Activated CD8-positive, alpha-beta memory T cell treated with anti-CD3 and anti-CD28 coated beads for 1 hour (primary cell): ENCODE measurements at places on chromosomes 1 and 21.
A peak's percentile ranks its signal among the peaks of the same experiment; 100 is the strongest.

- DNase-seq, result no peak
Measured at GRCh38 chr1:8211251-8211882, 106.5 kb upstream of the SLC45A1 start.

DNA sequence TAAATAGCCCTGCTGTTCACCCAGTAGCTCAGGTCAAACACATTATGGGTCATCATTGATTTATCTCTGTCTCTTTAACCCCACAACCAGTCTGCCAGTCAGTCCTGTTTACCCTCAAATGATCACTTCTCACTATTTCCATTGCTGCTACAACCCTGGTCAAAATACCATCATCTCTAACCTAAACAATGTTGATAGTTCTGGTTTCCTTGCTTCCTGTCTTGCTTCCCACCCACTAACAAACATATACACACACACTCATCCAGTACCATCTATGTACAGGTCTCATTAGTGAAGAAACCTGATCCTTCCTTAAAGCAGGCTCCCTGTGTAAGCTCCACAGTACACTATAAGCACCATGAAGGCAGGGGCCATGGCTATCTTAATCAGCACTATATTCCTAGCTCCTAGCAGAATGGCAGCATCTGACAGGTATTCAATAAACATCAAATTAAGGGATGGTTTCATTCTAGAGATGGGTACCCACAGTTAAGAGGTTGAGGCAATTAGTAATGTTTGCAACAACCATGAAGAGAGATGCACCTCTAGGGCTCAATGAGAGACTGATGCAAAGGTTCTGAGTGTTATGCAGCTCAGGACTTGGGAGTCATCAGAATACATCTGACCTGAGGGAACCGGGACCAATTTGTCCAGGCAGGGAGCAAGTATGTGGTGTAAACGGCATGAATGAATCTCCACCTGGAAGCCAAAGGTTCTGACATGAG is 10.0 kb upstream of the TGFBR3 start:
- no peak for DNase-seq

DNA sequence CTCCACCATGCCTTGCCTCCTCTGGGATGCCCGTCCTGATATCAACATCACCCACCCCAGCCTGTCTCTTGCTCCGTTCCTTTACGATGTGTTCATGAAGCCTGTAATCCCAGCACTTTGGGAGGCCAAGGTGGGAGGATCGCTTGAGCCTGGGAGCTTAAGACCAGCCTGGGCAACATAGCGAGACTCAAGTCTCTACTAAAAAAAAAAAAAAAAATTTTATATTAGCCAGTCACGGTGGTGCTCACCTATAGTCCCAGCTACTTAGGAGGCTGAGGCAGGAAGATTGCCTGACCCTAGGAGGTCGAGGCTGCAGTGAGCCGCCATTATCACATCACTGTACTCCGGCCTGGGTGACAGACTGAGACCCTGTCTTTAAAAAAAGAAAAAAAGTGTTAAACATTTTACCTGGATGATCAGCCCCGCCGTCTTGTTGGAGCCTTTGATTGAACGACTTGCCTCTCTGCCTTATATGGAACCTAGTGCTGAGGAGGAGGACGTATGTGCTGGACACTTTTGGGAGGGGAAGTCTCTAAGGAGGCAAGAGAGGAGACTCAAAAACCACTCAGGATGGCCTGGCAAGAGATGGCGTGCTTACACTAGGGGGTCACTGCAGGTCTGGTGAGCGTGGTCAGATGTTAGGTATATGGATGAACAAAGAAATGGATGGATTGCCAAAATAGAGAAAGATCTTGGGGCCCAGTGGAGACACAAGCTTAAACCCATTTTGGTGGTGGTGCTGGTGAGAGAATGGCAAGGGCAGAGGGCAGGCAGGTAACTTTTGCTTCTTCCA is 80.5 kb upstream of the IFFO2 start:
- no peak for DNase-seq

DNA sequence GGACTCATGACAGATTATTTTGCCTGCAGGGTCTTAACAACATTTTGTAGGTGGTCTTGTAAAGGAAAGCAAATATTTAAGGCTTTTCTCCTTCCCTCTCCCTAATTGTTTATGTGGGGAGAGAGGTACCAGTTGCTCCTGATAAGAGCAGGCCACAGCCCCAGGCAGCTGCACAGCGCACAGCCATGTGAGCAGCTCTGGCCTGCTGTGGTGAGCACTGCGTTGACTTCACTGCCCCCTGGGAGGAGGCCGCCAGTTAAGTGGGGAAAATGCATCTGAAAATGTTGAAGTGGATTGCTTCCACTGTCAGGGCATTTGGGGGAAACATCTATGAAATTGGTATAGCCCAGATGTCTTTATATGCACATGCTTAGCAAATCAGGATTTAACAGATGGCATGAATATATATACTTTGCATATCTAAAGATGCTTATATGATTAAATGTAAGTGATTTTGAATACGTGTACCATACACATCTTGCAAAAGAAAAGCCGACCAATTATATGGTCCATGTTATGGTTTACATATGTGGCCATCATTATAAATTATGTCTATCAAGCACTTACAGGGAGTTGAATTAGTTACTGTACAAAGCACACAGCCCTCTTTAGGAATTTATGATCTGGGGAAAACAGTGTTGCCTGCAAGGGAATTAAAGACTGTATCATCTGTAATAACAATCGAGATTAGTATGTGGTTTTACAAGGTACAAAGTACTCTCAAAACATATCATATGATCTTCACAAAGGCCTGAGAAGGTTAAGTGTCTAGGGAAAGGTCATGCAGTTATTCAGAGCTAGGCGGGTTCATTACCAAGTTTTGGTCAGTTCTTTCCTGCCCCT is 132.1 kb downstream of the RHOU start:
- no peak for DNase-seq

GRCh38 chr1:69459244-69459643 is 108.5 kb upstream of the LRRC7 start:
- DNase-seq, result no peak

DNA sequence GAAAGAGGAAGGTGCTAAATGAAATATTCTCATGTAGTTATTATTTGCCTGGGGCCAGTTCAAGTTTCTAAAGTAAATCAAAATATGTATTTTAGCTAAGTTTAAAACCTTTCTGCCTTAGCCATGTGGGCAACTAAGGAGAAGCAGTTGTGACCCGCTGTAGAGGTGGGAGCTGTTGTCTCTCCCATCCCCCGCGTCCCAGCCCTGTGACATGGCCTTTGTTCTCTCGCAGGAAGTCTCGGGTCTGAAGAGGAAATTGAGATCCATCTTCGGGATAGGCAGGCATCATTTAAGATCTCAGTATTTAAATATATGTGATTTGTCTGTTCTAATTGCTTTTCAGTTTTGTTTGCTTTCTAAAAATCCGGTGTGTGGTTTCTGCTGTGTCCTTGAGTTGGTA is 121.5 kb downstream of the CAMTA1 start:
- DNase-seq, result no peak

- DNase-seq, result no peak
Measured at GRCh38 chr1:160465123-160465522, 57.9 kb downstream of the SLAMF6 start.

GRCh38 chr1:235327559-235328270 is at the start of gene ARID4B:
ARID4B (minus strand) TSS chr1:235328179; CDS start chr1:235326919, 1,260 bp downstream.
- DNase-seq, result peak; percentile 46

- DNase-seq, result no peak
Measured at GRCh38 chr21:31988492-31989290, 115.9 kb downstream of the HUNK start.

- no peak for DNase-seq
Measured at GRCh38 chr1:15618655-15619525, 1.6 kb downstream of the DDI2 start.
